ENCODE measurements at places on chromosomes 7 and 10.

DNA sequence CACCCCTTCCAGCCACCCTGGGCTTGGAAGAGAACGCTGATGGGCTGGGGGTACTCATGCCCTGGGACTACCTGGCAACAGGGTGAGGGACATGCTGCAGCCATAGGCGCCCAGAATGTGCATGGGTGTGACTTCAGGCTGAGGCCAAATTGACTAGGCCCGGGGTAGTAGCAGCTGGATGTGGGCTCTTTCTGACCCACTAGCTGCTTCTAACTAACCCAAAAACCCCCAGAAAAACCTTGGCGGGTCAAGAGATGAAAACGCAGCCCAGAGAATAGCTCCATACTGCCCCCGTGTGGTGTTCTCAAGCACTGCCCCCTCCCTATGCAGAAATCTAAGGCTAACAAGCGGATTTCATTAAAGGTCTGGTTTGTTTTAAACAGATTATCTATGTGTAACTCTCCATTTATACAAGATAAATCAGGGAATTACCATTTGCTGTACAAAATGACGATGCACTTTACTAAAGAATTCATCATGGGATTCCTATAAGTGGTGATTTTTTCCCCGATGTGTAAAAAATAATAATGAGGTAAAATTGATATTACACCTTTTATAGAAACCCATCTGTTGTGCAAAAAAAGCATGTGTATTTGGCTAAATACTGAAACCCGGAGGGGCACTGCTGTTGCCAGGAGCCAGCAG is 4.2 kb downstream of the SMARCD3 start:
- DNase-seq: peak; percentile 23

GRCh38 chr7:15334536-15335263 is 227.1 kb downstream of the AGMO start:
- DNase-seq: peak; percentile 70

GRCh38 chr10:118523775-118524174 is 71.7 kb downstream of the PRLHR start:
- no peak for DNase-seq

DNA sequence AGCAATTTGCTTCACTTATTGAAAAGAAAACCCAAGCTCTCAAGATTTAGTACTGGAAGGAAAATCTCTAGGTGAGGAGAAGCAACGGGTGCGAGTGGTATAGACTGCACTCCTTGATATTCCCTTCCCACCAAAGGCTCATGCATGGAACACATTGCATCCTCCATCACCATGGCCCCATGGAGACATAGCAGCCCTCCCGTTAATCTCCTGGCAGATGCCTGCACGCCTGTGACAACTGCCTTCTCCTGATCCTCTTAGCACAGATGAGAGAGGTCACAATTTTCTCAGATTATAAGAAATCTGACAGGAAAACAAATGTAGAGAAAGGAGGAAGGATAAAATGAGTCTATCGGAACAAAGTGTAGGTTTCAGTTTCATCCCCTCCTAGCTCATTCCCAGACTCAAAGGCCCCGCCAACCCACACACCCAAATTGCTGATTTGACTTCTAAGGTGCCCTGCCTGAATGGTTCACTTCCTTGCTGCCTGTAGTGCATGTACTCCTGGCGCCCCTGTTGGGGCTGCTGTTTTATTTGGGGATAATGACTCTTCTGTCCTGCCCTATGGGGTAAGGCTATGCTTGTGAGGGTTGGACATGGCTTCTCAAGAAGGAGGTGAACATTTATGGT is 50.0 kb downstream of the PLXNA4 start:
- DNase-seq: no peak

DNA sequence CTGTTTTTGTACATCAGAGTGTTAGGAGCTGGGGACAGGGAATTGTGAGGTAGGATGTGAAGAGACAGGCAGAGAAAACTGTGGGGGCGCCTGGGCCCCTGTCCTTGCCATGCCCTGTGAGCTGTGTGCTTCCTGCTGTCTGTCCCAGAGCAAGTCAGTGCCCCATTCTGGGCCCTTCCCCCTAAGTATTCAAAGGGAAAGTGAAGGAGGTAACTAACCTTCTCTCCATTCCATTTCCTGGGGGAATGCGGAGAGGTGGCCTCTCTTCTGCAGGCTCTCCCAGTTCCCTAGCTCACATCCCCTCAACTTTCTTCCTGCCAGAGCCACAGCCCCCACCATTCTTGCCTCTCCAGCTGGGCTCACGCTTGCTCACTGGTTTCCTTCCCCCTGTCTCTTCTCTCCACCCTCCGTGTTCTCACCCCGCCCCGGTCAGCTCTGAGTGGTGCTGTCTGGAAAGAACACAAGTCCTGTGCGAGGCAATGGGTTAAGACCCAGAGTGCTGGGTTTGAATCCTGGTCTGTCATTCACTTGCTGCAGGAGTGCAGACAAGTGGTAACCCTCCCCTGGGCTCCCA is 9.7 kb upstream of the VSIR start:
- no peak for DNase-seq

- no peak for DNase-seq
These were observed 53.3 kb upstream of the NXPH1 start for GRCh38 chr7:8380130-8380529.

DNA sequence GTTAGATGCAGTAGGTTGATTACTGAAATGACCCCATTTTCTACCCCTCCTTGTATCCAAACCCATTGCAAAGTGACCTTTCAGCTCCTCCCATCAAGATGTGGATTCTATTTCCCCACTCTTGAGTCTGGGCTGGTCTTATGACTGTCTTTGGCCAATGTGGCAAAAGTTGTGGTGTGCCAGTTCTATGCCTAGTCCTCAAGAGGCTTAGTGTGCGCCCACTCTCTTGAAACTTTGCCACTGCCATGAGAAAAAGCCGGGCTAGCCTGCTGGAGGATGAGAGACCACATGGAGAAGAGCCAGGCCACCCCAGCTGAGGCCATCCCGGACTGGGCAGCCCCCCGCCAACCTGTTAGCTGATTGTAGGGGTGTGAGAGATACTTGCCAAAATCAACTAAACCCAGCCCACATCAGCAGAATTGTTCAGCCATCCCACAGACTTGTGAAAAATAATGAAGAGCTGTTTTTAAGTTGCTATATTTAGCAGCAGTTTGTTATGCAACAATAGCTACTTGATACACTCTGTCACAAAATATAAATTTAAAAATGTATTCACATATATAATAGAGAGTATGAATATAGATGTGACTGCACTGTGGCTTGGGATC is 131.0 kb upstream of the PALS2 start:
- DNase-seq: no peak

DNA sequence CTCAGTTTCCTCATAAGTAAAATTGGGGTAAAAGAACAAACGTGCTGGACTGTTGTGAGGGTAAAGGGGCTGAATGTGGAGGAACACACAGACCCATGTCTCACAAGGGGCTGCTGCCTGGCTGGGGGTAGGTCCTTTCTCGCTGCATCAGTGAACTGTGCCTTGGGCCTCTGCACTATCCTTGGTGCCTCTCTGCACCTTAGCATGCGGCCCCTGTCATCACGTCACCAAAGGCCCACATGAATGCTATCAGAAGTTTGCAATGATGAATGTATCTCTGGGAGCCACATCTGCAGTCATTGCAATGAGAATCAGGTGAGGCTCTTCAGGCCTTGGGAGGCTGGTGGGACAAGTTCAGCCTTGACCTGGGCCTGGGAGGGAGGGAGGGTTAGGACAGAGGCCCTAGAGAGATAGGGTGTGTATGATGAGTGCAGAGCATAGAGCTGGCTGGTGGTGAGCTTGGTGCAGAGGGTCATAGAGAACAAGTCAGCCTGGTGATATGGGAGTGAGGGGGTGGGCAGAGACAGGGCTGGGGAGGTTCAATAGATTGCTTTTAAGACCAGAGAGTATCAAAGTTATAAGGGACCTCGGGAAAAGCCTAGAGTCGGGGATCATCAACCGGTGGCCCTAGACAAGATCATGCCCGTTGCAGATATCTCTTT is 308.4 kb downstream of the RPS24 start:
- DNase-seq: no peak

GRCh38 chr7:139359366-139360209 is at the start of gene LUC7L2:
LUC7L2 (plus strand) TSS chr7:139359894; CDS start chr7:139360262, 368 bp downstream.
- peak; percentile 98 for DNase-seq

DNA sequence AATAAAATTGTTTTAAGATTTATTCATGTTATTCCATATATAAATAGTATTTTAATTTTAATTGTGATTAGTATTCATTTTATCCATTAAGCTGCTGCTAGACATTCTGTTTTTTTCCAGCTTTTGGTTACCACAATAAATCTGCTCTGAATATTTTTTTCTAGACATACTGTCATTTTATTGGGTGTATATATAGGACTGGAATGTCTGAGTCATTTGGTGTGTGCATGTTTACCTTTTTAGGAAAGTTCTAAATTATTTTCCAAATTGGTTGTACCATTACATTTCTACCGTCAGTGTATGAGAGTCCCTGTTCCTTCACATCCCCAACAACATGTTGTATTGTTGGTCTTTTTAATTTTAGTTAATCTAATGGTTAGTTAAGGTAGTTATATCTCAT is 1138.1 kb downstream of the REEP3 start:
- DNase-seq: no peak

DNA sequence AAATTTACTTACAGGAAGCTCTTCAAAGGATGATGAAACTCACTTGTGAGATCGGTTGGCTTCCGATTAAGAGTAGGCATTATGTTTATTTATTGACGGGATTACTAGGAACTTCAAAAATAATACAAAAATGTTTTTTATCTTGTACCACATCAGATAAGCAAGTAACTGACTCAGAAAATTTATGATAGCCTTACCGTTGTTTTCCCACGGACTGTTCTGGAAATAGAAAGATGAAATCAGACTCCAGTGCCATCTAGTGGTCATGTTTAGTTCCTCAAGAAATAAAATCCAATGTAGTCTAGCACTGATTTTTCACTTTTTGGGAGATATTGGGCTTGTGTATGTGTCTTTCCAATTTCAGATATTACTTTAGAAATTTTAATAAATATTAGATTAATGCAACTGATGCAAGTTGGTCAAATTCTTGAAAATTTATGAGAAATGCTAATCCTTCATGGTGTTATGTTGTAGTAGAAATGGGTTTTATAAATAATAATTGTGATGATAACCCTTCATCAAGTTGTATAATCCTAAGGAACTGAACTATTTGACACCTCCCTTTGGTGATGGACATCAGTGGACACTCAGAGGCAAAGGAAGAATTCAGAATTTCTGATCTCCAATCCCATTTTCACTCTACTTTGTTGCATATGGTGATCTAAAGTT is 168.8 kb downstream of the TMEM26 start:
- peak; percentile 27 for DNase-seq

- peak; percentile 19 for DNase-seq
These were observed 96.9 kb upstream of the CCDC71L start for GRCh38 chr7:106757846-106758245.

DNA sequence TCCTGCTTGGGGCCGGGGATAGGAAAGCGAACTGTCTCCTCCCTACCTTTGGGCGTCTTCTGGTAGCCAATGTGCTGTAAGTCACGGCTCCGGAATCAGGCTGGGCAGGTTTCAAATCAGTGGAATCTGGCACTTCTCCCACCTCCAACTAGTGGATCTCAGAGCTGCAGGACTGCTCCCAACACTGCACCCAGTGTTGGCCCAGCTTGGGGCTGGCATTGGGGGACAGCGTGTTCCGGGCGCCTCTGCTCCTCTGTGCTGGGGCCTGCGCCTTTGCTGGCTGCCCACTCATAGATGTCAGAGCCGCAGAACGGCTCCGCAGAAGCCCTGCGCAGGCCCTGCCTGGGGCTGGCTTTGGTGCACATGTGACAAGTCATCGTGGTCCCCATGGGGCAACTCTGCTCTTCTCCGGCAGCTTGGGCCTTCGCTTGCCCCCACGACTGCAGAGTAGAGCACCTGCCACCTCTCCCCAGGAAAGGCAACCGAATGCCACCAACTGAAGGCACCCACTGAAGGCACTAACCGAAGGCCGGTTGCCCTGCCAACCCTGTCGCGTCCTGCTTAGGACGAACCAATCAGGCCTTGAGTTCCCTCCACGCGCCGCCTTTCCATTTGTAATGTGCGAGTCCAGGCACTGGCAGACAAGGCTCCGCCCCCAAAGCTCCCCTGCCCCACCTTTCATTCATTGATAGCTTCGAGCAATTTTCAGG is 85.5 kb upstream of the ABI1 start:
- DNase-seq: no peak

DNA sequence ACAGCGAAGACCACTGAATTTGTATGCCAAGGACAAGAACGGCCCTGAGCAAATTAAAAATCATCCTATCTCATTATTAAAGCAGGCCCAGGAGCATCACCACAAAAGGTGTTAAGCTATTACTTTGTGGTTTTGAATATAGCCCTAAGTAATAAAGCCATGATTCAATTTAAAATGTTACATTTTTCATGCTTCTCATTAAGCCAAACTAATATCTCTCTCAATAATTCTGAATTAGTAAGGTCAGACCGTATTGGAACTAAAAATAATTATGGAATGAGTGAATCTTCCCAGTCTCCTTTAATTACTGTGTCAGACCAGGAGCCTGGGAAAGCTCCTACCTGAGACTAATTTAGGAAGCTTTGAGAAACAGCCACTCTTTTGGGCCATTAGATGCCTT is 162.4 kb downstream of the SORCS1 start:
- DNase-seq: no peak

DNA sequence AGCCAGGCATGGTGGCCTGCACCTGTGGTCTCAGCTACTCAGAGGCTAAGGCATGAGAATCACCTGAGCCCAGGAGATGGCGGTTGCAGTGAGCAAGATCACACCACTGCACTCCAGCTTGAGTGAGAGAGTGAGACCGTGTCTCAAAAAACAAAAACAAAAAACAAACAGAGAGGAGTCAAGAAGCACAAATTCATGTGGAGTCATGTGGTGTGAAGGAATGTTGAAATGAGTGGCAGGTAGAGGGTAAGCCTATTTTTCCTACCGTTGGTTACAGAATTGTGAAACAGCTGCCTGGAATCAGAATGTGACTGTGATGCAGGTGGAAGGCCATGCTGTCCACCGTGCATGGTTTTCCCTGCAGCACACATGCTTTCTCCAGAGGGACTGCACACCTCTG is 23.7 kb upstream of the NUB1 start:
- no peak for DNase-seq

GRCh38 chr10:132276179-132276675 is 31.5 kb downstream of the STK32C start:
- no peak for DNase-seq

DNA sequence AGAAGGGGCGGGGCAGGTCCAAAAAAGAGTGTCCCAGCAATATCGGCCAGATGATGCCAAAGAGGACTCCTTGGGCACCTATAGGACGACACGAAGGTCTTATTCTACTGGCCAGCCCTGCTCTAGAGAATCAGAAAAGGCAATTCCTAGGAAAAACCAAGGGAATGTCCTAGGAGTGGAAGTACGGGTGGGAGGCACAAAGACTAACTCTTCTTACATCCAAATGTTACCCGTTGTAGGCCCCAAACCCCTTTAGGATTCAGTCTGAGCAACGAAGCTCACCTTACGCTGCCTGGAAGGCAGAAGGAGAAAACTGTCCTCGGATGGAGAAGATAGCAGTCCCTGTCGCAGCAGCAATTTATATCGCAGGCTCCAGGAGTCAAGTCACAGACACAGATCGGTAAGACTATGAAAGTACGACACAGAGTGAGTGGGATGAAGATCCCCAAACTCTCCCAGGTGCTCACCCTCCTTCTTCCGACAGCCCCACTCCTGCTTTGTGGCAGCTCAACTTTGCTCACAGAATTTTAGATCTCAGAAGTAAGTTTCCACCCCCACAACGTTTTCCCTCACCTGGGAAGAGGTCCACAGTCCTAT is 558 bp downstream of the TCTN3 start:
- DNase-seq: no peak
